ENCODE measurements at places on chromosomes 1 and 21. TPM values are rescaled to one million over a fixed set of nuclear protein-coding genes. Genes with fewer than 3 reads are reported as not detected.

The RGS16 gene
- not detected for total RNA-seq

- H3K27ac ChIP-seq: no peak overlapping the region
- H3K36me3 ChIP-seq: no peaks in the 10 kb centered on the region
- peaks cover 6% of the 10 kb centered on the region for H3K27me3 ChIP-seq
- H3K4me3 ChIP-seq: no peak overlapping the region
- DNase-seq: no peak
Measured at GRCh38 chr1:156451505-156452160, 48.9 kb downstream of the MEF2D start.

DNA sequence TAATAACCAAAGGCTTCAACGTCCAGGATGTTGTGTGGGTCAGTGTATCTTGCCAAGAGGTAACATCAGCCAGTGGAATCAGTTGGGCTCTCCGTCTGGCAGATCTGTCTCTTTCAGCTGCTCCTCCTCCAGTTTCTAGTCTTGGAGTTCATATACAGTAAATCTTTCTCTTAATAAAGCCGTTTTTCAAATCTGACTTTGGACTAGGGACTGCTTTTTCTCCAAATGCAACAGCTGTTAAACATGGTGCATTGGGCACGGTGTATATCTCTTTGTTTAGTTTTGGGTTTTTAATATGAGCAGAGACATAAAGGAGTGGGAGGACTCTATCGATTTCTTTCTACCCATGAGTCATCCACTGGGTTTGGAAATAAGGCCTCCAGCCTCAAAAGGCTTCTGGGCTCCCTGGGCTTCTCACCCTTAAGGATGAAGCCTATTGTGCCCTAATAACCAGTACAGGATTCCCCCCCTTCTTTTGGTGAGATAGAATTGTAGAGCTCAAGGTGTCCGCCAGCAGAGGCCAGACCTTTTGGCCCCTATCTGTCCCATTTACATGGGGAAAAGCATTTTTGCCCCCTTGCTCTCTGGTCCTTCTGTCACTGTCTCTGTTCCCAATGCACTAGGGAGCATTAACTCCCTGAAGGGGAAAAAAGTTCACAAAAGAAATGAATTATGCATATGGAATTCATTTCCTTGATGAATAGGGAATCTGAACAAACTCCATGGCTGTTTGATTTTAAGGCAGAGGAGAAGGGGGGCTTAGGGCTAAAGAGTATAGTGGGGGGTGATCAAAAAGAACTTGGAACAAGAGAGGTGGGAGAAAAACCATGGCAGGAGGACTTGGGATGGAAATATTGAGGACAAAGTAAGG is 86.0 kb downstream of the PBX1 start:
- DNase-seq: no peak
- no peaks in the 10 kb centered on the region for H3K4me1 ChIP-seq
- H3K27ac ChIP-seq: no peak overlapping the region
- no peak overlapping the region for H3K4me3 ChIP-seq
- H3K27me3 ChIP-seq: no peaks in the 10 kb centered on the region

The S100A1 gene
- total RNA-seq: 151 TPM

GRCh38 chr1:39898648-39899603 is 2.8 kb downstream of the MYCL start:
- H3K27me3 ChIP-seq: peaks cover 42% of the 10 kb centered on the region
- no peaks in the 10 kb centered on the region for H3K36me3 ChIP-seq
- no peak overlapping the region for H3K27ac ChIP-seq
- H3K4me3 ChIP-seq: peak overlapping the region; percentile 56
- H3K4me1 ChIP-seq: peaks cover 53% of the 10 kb centered on the region
- DNase-seq: peak; percentile 82

The SYT2 gene
- total RNA-seq: not detected

DNA sequence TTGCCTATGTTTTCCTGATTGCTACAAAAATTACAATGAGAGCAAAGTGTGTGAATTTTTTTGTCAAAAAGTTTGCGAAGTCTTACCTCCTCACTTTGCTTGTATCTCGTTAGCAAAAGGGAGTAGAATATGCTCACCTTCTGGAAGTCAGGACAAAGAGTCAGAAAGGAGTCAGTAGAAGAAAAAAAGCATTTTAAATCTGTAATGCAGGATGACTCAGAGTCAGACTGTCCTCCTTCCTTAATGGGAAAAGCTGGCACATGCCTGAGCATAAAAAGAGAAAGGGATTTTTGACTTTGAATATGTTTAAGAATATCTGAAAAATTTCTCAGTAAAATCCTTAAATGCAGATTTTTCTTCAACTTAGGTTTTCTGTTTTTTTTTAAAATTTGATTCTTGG is 14.2 kb upstream of the VN1R5 start:
- H3K4me1 ChIP-seq: no peaks in the 10 kb centered on the region
- no peaks in the 10 kb centered on the region for H3K36me3 ChIP-seq
- H3K4me3 ChIP-seq: no peak overlapping the region

DNA sequence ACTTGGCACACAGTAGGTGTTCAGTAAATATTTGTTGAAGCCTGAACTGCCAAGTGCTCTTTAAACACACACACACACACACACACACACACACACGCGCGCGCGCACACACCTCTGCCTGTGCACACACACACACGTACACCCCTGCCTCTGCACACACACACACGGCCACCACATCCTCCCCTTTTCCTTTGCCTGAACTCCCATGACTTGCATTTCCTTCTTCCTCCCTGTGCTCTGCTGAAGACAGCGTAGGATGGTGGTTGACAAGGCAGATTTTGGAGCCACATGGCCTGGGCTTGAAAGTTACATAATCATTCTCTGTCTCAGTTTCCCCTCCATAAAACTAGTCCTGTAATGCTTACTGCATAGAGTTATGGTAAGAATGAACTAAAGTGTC is 712.3 kb downstream of the PTPRU start:
- no peaks in the 10 kb centered on the region for H3K36me3 ChIP-seq
- DNase-seq: no peak
- H3K4me1 ChIP-seq: no peaks in the 10 kb centered on the region
- no peak overlapping the region for H3K27ac ChIP-seq

DNA sequence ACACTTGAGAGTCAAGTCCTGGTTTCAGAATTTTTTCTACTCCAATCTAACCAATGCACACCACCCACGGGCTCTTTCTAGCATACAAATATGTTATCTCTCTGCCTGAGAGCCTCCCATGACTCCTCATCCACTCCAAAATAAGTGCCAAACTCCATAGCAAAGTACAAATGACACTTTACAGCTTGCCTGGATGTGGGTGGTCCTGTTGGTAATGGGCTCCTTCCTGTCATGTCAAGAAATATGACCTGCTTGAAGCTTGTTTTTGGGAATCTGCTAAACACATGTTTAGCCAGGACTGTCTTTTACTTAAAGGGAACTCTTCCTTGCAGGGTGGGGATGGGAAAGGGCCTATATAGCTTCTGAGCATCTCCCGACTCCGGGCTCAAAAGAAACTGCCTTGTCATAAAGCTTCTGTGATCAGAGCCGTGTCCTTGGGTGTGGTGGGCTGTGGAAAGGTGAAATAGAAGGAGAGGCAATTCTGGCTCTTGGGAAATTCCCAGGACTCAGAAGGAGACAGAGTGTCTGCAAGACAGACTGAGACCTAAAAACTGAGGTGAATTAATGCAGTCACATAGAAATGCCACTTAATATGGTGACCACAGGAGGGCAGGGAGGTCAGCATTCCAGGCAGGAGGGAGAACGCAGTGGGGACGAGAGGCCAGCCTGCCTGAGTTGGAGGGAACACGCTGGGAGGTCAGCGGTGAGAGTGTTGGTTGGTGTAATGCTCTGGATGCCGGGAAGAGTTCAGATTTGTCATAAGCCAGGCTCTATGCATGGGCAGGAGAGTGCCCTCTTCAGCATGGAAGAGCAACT is 6.1 kb upstream of the IGFN1 start:
- no peaks in the 10 kb centered on the region for H3K36me3 ChIP-seq
- peaks cover 54% of the 10 kb centered on the region for H3K27me3 ChIP-seq
- peak; percentile 58 for DNase-seq
- H3K4me3 ChIP-seq: no peak overlapping the region

The FMO3 gene
- total RNA-seq: not detected

GRCh38 chr1:206957639-206958038 is 11.4 kb upstream of the PIGR start:
- H3K27me3 ChIP-seq: no peaks in the 10 kb centered on the region
- H3K36me3 ChIP-seq: no peaks in the 10 kb centered on the region
- H3K27ac ChIP-seq: no peak overlapping the region
- no peak overlapping the region for H3K4me3 ChIP-seq
- H3K4me1 ChIP-seq: peaks cover 79% of the 10 kb centered on the region

The IQGAP3 gene
- total RNA-seq: 6.7 TPM
